ENCODE measurements at places on chromosomes 16 and 17.

DNA sequence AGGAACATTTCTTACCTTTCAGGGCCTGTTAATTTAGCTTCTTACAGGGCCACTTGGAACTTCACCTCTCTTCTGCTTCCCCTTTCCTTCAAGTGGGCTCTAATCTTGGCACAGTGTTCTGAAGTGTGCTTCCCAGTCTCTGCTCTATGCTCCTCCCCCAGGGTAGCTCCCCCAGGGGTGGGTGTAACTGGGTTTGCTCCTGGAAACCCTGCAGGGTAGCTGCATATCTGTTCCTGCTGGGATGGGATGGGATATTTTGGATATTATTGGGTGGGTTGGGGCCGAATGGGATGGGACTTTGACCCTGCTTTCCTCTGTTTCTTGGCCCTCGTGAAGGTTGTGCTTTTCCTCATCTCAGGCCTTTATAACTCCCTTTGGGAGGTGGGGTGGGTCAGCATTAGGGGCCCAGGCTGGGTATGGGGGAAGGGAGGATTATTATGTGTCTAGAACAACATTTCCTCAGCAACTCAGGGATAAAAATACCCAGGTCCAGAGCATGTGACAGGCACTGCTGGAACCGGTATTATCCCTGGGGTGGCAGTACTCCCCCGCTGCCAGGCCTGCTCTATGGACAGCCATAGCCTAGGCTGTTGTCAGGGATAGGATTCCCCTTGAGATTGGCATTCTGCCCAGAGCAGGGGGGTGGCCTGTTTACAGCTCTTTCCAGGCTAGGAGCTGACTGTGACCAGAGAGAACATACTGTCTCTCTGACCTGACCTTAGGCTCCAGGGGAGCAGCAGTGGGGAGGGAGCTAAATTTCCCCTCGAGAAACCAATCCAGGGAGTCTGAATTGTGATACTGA is 5.0 kb downstream of the NFE2L1 start:
- no peak for ATAC-seq

DNA sequence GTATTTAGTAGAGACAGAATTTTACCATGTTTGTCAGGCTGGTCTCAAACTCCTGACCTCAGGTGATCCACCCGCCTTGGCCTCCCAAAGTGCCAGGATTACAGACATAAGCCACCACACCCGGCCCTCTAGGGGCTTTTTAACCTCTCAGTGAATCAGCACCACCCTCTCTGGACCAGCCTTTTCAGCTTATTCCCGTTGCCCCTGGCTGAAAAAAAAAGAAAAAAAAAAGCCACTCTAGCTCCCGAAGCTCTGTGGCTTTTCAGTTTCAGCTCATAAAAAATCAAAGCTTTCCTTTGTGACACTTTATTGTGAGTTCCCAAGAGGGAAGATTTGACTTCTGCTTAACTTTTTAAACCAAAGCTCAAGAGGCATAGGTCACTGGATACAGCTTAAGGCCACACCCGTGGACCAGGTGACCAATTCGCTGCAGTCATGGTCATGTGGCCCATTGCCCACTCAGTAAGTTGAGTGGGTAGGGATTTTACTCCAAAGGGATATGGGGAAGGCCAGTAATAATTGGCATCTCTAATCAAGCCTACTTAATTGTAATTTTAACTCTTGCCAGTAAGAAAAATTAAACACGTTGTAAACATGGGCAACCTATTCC is 46.6 kb upstream of the MED13 start:
- ATAC-seq, result no peak

- no peak for ATAC-seq
These were observed 129.4 kb downstream of the TANGO6 start for GRCh38 chr16:68972720-68973119.

DNA sequence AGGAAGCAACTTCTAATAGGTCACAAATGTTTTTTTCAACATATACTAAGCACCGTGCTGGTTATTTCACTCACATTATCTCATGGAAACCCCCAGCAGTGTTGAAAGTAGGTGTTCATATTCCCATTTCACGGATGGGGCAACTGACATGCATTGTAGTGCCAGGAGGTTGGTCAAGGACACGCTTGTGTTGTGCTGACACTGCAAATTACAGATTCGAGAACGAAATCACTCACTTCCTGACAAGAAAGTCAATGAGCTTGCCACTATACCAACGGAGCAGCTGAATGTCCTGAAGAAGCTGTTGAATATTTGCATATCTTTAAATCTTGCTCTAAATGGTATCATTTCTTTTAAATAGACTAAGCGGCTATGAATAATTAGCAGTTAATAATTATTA is 378.0 kb upstream of the C16orf82 start:
- no peak for ATAC-seq

- ATAC-seq, result no peak
These were observed 42.5 kb downstream of the MYH3 start for GRCh38 chr17:10614536-10615155.

GRCh38 chr17:77914385-77915254 is 43.9 kb upstream of the TNRC6C start:
- ATAC-seq, result no peak

DNA sequence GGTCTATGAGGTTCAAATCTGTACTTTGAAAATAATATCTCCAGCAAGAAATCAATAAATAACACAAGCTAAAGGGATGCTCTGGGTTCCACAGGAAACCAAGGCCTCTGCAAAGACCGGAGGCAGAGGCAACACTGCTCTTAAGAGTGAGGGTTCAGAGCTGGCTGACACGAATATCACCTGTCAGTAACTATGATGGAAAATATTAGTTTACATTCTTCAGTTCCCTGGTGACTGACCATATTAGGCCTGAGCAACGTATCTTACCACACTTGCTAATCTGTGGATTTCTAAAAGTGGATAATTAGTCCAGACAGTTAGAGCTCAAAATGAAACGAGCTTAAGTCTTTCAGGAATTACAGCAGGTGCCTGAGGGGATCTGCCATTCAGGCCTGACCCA is 459.3 kb downstream of the HS3ST3B1 start:
- no peak for ATAC-seq

GRCh38 chr16:72012607-72013006 is 4.1 kb downstream of the DHODH start:
- ATAC-seq, result no peak

DNA sequence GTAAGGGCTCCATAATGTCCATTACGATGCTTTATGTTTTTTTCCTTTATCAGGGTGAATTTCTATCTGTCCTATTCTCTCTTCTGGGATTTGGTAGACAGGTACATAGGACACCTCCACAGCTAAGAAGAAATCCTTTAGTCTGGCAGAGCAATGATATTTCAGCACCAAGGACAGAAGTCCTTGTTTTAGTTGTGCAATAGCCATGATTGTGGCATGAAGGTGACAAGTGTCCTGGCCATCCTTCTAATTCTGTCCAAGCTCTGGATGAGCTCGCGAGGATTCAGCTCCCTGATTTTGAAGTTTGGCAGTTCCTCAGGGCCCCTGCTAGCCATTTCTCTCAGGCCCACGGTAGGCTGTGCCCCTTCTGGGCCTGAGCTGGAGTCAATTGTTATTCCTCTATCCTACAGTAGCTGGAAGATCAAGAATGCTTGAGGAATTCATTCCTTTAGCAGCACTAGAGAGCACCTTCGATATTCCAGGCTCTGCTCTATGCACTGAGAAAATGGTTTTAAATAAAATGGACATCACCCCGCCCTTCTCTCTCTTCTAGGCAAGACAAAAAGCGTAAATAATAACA is 320.8 kb downstream of the XYLT1 start:
- ATAC-seq, result no peak

DNA sequence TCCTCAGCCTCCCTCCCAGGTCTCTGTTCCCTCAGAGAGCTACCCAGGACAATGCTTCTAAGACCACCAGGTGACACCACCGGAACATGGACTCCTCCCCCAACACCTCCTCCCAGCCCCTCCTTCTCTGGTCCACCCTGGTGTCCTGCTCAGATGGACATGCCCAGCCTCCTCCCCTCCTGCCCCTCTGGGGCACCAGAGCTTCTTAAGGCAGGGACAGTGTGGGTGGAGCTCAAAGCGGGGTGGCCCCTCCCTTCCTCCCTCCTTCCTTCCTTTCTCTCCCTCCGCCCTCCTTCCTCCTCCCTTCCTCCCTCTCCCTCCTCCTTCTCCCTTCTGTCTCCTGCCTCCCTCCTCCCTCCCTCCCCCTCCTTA is 22.7 kb downstream of the TRPV3 start:
- ATAC-seq, result no peak

DNA sequence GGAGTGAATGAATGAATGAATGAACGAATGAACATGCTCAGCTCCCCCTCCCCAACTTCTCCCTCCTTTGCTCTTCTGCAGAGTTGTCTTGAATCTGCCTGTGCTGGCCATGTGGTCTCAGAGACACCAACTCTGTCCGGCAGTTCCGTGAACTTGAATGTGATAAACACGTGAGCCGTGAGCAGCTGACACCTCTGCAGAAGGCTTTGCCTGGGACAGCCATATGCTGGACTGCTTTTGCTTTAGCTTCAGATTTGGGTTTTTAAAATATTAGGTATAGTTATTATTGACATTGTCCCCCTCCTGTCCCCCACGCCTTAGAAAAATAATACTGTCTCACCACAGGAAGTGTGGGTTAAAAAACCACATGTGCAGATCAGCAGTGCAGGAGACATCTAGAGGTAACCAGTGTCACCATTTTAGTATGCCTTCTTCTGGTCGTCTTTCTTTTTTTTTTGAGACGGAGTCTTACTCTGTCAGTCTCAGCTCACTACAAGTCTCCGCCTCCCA is 83.8 kb downstream of the ABCC1 start:
- ATAC-seq, result peak; percentile 83

DNA sequence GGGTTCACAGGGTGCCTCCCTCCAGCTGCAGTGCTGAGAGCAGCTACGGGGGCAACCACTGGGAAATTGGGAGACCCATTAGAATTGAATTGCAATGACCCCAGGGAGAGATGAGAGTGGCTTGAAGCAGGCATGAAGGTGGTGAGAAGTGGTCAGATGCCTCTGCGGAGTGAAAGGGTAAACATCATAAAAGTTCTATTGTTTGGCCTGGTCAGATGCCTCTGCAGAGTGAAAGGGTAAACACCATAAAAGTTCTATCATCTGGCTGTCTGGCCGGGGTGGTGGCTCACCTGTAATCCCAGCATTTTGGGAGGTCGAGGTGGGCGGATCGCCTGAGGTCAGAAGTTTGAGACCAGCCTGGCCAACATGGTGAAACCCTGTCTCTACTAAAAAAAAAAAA is 53.5 kb downstream of the TNFRSF13B start:
- no peak for ATAC-seq

- no peak for ATAC-seq
These were observed 151.8 kb downstream of the ABCA8 start for GRCh38 chr17:68803164-68803929.

All from activated CD4-positive, CD25-positive, alpha-beta regulatory T cell treated with anti-CD3 and anti-CD28 coated beads, Interleukin-2, amount 50 U/mL, for 24 hours (primary cell).